ENCODE measurements at places on chromosomes 2 and 18.

- DNase-seq, result peak; percentile 74
These were observed 116.0 kb downstream of the TNS1 start for GRCh38 chr2:217886720-217887309.

GRCh38 chr2:181421131-181421458 lies 36.1 kb upstream of the ITGA4 start:
- no peak for DNase-seq

DNA sequence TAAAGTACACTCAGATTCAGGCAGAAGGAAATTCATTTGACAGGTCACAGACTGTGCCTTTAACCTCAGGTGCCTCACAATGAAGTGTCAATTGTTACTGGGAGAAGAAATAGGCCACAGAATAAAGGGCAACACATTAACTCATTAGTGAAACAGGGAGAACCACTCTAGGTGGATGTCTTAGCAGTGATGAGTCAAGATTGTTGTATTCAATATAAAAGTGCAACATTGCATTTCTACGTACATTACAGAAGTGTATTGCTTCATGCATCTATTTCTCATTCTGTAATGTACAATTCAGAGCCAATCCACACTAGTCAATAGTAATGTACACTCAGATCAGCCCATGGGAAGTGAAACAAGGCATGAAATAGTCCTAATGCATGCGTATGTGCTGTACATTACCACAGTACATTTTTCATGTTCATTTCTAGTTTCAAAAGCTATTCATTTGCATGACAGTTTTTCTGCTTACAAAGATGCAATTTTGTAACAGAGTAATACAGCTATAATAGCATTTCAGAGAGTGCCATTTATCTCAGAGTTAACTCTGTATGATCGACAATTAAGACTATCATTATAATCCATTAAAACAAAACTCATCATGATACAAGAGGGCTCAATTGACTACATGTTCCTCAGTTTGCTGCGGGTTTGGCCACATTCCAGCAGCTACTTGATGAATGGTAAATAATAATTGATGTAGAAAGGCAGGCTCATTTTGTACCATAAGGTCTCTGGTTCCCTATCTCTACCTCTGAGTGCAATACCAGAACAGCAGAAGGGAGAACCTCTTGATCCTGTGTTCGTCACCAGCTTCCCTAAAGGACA lies 12.2 kb upstream of the ARL5A start:
- no peak for DNase-seq

- no peak for DNase-seq
These were observed 234.7 kb downstream of the TMX3 start for GRCh38 chr18:68480196-68480595.

DNA sequence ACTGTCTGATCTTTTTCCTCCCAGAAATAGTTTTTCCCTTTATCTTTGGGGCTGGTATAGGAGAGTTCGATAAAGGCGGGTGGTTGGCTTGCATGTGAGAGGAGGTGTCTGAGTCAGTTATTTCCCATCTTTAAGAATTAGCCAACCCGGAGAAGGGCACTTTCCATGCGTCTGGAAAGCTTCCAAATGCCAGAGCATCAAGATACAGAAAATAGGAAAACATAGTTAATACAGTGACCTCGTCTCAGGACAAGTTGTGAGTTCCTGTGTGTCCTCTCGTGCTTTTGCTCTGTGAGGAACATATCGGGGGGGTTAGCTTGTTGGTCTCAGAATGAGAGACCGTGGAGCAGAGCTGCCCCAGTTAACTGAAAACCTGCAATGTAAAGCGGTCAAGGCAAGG lies 18.7 kb upstream of the PUM2 start:
- no peak for DNase-seq

- no peak for DNase-seq
These were observed 468.3 kb upstream of the RAB12 start for GRCh38 chr18:8140841-8141501.

DNA sequence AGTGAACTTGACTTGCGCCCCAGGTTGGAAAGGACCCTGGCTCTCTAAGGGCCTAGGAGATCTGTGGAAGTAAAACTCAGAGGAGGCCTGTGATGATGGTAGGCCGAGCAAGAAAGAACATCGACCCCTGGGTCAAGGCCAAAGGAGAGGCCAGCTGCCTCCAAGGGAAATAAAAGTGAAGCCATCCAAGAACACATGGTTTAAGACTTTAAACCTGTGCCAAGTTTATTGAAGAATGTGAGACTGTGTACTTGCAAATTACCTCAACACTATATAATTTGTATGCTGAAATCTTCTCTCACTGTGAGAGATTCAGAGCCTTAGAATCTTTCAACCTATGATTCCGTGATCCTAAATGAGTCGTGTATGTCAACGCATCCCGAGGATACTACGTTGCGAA lies 40.7 kb upstream of the COBLL1 start:
- no peak for DNase-seq

All from CD8-positive, alpha-beta T cell (primary cell).